ENCODE measurements at places on chromosomes 5 and 9.

DNA sequence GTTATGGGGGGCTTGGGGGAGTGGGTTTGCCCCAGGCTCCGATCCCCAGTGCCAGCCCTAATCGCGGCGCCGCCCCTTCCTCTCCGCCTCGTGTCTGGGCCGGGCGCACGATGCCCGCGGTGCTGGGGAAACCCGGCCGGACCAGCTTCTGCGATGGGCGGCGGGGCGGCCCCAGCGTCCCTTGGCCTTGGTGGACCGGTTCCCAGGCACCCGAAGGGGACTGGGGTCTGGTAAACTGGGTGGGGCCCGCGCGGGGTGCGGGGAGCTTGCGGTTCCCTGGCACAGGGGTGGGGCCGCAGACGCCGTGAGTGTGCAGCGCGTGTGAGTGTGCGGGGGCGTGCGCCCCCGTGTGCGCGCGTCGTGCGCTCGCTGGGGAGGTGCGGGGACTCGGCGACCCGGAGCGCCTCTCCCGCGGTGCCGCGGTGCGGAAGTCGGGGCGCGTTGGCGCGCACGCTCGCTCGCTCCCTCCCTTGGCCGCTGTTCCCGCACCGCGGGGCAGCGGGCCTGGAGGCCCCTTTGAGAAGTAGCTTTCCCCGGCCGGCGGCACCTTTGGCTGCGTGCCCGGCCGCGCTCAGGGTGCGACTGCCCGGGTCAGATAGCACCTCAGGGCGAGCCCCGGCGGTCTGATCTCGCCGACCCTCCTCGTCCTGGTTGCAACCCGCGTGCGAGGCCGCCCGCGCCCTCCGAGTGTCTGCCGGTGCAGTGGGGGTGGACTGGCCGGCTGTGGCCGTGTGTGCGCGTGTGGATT is 568 bp downstream of the MACIR start:
- DNase-seq = peak; percentile 40

DNA sequence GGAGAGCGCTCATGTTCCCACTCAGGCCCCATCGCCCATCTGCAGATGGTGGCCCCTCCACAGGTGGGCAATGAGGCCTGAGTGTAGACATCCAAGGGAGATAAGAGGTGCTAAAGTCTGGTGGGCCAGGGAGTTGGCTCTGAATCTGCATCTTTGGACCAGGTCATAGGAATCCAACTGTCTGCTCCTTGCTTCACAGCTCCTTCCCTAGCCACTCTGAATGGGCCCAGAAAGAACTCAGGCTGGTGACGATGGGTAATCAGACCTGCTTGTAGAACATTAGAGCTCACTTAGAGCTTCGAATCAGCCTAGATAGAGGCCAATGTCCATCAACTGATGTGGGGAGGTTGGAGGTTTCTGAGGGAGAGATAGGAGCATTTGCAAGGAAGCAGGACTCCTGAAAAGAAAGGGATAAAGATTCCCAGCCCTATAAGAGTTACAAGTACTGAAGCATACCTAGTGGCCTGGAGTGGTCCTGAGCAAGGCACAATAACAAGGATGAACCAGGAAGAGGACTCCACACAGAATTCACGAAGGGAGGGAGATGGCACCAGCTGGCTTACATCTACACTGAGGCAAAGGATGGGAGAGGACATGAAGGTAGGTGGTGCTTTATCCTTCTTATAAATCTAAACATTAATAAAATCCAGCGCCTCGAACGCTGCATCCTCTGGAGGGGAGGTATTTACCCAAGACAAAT is 132.8 kb upstream of the ALDH1B1 start:
- no peak for DNase-seq

GRCh38 chr5:93658044-93658443 is 75.0 kb downstream of the NR2F1 start:
- no peak for DNase-seq

- peak; percentile 63 for DNase-seq
These were observed 23.4 kb upstream of the ZBTB43 start for GRCh38 chr9:126781186-126782052.

DNA sequence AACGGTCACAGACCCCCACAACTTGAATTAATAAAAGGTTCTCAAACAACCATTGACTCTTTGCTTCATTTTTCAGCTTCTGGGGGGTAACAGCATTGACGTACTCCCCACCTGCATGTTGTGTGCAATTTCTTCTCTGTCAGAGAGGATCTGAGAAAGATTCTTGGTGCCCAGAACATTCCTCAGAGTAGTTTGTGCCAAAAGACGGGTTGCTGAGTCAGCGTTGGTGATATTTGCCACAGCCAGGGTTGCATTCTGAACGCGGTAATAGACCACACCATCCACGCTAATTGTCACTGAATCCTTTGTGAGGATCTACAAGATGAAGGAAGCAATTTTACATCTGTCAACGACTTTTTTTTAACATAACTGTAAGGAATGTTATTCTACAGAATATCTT is 21.0 kb downstream of the STOM start:
- DNase-seq = no peak

GRCh38 chr5:142095035-142095434 is 13.5 kb upstream of the NDFIP1 start:
- peak; percentile 40 for DNase-seq

GRCh38 chr5:81067406-81067805 is 107.2 kb downstream of the RASGRF2 start:
- DNase-seq = no peak

GRCh38 chr9:12876872-12877271 is 102.1 kb downstream of the LURAP1L start:
- DNase-seq = no peak

DNA sequence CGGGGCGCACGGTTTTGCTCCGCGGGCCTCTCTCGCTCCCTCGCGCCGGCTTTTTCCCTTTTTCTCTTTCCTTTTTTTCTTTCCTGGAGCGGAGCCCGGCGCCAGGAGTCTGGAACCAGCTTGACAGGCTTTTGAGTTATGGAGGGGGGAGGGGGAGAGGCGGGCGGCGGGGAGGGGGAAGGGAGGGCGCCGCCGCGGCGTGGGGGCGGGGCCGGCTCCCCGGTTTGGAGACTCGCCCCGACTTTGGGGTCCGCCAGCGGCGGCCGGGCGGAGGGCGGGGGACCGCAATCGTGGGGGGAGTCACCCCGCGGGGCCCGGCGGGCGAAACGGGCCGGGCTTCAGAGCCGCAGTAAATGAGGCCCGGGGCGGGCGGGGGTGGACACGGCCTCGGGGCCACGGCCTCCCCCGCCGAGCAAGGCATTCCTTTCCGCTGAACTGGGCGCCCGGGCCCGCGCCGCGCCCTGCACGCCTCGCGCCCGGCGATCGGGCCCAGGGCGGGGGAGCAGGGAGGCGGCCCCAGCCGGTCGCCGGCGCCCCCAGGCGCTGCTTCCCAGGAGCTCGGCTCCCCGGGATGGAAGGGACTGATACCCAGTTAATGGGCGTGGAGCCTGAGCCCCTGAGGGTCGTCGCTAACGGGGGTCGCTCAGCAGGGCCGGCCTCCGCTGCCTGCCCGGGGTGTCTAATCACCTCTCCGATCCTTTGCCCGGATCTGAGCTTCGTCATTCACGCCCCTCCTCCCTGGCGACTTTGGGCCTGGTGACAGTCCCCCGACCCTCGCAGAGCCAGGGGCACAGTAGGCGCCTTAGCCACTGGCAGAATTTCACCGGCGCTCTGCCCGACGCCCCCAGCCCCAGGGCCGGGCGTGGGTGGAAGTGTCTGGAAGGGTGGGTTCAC is 138.1 kb downstream of the C9orf50 start:
- DNase-seq = no peak

DNA sequence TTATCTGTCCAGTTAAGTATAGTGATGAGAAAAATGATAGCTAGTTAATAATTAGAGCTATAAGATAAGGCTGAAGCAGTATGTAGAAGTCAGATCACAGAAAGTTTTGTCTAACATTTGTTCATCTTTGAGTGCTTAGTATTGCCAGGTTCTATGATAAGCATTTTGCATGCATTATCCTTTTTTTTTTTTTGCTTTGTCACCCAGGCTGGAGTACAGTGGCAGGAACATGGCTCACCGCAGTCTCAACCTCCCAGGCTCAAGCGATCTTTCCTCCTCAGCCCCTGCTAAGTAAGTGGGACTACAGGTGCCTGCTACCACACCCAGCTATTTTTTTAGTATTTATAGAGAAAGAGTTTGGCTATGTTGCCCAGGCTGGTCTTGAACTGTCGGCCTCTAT is 17.5 kb downstream of the BAAT start:
- no peak for DNase-seq

- DNase-seq = no peak
These were observed 62.8 kb upstream of the VCAN start for GRCh38 chr5:83408719-83409118.

DNA sequence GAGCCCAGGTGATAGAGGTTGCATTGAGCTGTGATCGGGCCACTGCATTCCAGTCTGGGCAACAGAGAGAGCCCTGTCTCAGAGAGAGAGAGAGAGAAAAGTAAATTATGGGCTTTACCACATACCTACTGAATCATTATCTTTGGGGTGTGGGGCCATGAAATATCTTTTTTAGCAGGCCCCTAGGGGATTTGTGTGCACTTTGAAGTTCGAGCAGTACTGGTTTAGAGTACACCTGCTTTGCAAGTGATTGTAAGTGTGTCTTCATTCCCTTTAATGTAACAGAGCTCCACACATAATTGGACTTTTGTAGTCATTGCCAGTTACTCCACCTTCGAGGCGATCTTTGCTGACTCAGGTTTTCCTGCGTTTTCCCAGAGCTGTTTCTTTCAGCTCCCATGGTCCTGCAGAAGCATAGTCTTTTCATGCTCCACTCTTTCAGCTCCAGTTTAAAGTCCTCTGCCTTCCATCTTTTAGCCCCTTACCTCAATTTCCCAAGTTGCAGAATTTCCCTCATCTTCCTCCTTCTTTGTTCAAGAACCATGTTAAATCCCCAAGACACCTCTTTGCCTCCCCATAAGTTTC is 24.0 kb upstream of the FRMPD1 start:
- no peak for DNase-seq

GRCh38 chr9:2764353-2764752 is 47.0 kb downstream of the KCNV2 start:
- DNase-seq = no peak

GRCh38 chr9:96216583-96216982 is 85.4 kb downstream of the HSD17B3 start:
- DNase-seq = no peak

- DNase-seq = no peak
These were observed 561.3 kb upstream of the KLF4 start for GRCh38 chr9:108050894-108051293.

- no peak for DNase-seq
These were observed 25.0 kb downstream of the WDR36 start for GRCh38 chr5:111117136-111117535.

DNA sequence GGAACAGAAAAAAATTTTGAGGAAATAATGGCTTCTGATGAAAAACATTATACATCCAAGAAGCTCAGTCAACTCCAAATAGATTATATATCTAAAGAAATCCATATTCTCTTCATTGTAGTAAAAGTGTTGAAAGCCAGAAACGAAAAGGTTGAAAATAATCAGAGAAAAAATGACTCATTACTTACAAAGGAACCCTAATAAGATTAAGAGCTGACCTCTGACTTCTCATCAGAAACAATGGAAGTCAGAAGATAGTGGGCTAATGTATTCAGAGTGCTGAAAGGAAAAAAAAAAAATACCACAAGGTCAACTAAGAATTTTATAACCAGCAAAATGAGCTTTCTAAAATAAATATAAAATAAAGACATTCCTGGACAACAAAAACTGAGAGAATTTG is 60.0 kb downstream of the HSD17B4 start:
- DNase-seq = no peak

GRCh38 chr5:175166026-175166425 is 278.0 kb downstream of the DRD1 start:
- DNase-seq = no peak

- no peak for DNase-seq
These were observed 119.0 kb downstream of the MAT2B start for GRCh38 chr5:163624431-163624830.

GRCh38 chr5:11166923-11167322 is 405.9 kb upstream of the DAP start:
- no peak for DNase-seq

DNA sequence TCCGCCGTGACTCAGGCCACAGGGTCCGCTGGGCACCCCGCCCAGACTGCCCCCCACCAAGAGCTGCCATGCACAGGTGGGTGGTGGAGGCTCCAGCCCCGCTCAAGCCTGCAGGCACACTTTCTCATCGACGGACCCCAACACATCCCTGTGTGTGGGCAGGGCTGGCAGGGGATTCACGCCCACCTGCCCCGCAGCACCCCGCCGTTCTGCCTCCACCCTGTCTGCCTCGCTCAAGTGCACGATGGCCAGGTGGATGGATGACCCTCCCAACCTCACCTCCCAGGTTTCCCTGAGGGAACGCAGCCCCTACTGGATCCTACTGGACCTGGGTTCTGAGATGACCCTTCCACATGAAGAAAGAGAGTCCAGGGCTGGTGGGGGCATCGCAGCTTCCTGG is 26.1 kb upstream of the FCN1 start:
- no peak for DNase-seq

DNA sequence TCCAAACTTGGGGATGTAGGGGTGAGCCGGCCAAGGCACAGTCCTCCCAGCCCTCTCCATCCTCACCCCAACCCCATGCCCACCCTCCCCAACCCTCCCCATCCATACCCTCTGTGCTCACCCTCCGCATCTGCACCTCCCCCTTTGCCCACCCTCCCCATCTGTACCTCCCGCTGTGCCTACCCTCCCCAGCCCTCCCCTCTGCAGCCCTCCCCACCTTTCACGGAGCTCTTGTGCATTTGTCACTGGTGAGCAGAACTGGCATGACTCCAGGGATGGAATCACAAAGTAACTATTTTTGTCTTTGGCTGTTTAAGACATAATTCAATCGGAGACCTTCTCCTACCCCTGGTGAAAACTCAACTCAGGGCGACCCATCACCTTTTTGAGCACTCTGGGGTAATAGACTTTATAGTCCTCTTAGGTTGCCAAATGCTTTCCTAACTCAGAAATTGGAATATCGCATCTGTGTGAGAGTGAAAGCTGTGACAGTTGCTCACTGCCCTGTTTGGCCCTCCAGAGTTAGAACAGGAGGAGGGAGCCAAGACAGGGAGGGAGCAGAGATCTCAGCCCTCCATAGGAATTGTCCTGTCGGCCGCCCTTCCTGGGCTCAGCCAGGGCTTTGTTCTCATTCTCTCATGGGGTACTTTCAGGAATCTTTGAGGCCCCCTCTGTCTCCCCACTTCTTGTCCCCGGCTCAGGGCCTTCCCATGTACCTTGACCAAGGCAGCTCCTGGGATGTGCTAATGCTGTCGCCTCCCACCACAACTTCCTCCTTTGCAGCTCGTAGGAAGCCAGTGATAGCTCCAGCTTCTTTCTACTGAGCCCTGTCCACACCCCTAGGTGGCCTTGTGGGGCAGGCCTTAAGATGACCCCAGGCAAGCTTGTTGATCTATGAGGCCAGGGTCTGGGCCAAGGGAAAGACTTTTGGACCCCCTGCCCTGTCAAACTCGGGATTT is 36.2 kb downstream of the OTULIN start:
- no peak for DNase-seq

- no peak for DNase-seq
These were observed 295.9 kb downstream of the CEMIP2 start for GRCh38 chr9:71472400-71472799.

DNA sequence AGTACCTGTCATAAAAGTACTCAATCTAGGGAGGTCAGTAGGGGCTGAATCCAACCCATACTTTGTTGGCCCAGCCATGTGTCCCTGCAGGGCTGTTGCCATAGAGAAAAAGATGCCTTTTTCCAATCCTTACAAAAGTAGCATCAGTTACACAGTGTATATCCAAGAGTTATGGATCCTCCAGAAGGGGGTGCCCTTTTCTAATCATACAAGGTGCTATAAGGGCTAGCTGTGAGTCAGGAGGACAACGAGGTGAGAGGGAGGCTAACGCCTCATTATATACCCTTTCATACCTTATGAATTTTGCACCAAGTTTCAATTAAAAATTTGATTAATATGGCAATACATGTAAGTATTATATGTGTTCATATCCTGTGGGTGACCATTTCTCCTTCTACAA is 4.8 kb downstream of the KIAA0825 start:
- no peak for DNase-seq
